ENCODE measurements at places on chromosomes 6 and 20.

DNA sequence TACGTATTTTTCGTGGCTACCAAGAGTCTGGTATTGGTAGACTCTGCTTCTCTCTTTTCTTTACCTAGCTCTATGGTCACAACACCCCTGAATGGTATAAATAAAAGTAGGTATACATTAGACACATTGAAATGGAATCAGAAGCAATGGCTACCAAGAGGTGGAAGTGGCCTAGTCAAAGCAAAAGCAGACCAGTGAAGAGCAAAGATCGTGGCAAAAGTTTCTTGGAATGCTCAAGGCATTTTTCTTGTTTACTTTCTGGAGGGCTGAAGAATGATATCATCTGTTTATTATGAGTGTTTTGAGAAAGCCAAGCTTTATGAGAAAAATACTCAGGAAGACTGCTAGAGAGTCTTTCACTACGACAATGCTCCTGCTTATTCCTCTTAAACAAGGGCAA is 28.6 kb upstream of the MOCS1 start:
- DNase-seq: no peak

GRCh38 chr6:156160795-156161165 is 616.4 kb upstream of the ARID1B start:
- DNase-seq: no peak

- DNase-seq: no peak
Measured at GRCh38 chr6:113326781-113327180, 530.4 kb upstream of the MARCKS start.

GRCh38 chr6:136289579-136290409 is at the start of gene BCLAF1:
Gene BCLAF1, minus strand, starts transcription at chr6:136289846. Its CDS starts 9,980 bp downstream, at chr6:136279866.
- peak; percentile 100 for DNase-seq

- no peak for DNase-seq
Measured at GRCh38 chr20:41989935-41990635, 371.9 kb upstream of the CHD6 start.

DNA sequence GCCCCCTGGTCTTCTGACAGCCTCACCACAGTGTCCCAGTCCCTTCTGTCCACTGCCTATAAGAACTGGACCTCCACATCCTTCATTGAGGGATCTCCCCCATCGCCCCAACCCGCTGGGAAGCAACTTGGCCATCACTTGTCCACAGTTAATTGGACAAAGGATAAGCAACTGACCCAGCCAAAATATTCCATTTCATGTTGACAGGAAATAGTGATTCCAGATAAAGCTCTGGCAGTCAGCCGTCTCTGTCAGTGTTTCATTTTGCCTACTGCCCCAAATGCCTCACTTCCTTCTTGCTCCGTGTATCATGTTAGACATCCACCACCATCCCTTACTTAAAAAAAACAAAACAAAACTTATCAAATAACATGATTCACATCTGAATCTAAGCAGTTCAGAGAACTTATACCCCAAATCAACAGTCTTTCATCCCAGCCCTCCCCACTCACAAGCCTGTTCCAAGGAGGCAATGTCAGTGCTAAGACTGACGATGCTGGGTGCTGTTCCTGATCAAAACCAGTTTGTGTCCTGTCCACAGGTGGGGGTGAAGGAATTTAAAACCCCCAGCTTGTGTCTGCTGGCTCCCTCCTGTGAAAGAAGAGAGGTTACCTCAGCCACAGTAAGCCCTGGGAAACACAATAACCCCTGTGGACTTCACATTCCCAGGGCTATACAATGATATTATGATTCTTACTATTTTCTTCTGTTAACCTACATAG is 162.5 kb downstream of the WDR27 start:
- no peak for DNase-seq

DNA sequence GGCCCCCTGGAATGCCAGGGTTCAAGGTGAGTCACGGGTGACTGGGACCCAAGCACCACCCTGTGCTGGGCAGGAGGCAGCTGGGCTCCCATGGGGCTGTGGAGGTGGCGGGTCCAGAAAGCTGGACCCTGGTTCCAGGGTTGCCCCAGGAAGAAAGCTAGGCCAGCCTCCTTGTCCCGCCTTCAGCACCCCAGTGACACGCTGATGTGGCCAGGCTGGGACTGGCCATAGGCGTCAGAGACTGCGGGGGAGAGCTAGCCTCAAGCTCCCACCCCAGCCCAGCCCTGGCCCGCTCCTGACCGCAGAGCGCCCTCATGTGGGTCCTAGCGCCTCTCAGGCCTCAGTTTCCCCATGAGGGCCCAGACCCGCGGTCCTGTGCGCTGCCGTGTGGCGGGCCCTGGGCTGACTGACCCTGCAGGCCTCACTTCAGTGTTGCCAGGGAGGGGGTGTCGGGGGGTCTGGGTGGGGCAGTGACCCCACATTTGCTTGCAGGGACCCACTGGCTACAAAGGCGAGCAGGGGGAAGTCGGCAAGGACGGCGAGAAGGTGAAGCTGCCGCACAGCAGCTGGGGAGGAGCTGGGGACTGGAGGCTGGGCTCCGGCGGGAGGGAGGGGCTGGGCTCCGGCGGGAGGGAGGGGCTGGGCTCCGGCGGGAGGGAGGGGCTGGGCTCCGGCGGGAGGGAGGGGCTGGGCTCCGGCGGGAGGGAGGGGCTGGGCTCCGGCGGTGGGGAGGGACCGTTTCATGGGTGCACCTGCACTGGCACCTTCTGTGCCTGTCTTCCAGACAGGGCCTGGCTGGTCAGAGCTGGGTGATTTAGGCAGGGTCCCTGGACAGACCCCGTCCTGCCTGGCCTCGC is 7.9 kb downstream of the COL9A3 start:
- DNase-seq: peak; percentile 59

- no peak for DNase-seq
Measured at GRCh38 chr6:73665686-73666319, 12.0 kb upstream of the SLC17A5 start.

GRCh38 chr6:73969971-73970970 is 274.3 kb downstream of the CD109 start:
- DNase-seq: no peak

DNA sequence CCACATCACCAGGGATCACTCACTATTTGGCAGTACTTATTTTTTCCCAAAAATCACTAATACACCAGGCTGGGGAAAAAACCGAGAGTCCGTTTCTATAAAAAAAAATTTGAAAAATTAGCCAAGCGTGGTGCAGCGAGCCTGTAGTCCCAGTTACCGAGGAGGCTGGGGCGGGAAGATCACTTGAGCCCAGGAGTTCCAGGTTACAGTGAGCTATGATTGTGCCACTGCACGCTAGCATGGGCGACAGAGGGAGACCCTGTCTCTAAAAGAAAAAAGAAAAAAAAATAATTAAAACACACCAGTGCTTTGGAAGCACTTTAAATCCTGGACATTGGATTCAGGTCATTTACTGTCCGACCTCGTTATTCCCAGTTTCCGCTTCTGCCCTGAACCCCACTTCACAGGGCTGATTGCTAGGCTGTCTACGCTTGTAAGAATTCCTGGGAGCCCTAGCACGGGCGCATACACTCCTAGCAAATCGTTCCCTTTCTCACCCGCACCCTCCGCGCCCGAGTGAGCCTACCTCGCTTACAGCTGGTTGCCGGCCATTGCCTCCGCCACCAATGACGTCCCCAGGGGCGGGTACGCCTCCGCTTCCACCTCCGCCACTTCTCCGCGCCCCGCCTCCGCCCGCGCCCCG is at the start of gene TPMT:
Gene TPMT (minus strand): TSS at position 571 of the 643 bp plus-strand sequence. CDS start 5,950 bp downstream, outside the sequence.
- DNase-seq: no peak

DNA sequence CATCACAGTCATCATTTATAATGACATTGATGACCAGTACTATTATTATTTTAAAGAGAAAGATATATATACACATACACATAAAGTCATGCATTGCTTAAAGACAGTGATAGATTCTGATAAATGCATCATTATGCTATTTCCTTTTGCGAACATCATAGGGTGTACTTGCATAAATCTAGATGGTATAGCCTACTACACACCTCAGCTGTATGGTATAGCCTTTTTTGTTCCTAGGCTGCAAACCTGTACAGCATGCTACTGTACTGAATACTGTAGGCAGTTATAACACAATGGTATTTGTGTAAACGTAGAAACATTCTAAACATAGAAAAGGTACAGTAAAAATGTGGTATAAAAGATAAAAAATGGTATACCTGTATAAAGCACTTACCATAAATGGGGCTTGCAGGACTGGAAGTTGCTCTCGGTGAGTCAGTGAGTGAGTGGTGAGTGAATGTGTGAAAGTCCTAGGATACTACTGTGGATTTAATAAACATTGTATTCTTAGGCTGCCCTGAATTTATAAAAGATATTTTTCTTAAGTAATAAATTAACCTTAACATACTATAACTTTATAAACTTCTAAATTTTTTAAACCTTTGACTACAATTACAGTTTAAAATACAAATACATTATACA is 23.9 kb downstream of the QKI start:
- DNase-seq: no peak

GRCh38 chr6:43101497-43101896 is 25.4 kb downstream of the PTK7 start:
- DNase-seq: no peak

GRCh38 chr6:35185302-35185681 is 28.5 kb upstream of the SCUBE3 start:
- no peak for DNase-seq

Measured in CD4-positive, alpha-beta T cell treated with Interleukin-2 at 100 ng/mL for 4 hours (primary cell).